ENCODE measurements at places on chromosomes 1 and 21.

GRCh38 chr1:237098541-237098940 lies 56.6 kb downstream of the RYR2 start:
- DNase-seq: no peak

DNA sequence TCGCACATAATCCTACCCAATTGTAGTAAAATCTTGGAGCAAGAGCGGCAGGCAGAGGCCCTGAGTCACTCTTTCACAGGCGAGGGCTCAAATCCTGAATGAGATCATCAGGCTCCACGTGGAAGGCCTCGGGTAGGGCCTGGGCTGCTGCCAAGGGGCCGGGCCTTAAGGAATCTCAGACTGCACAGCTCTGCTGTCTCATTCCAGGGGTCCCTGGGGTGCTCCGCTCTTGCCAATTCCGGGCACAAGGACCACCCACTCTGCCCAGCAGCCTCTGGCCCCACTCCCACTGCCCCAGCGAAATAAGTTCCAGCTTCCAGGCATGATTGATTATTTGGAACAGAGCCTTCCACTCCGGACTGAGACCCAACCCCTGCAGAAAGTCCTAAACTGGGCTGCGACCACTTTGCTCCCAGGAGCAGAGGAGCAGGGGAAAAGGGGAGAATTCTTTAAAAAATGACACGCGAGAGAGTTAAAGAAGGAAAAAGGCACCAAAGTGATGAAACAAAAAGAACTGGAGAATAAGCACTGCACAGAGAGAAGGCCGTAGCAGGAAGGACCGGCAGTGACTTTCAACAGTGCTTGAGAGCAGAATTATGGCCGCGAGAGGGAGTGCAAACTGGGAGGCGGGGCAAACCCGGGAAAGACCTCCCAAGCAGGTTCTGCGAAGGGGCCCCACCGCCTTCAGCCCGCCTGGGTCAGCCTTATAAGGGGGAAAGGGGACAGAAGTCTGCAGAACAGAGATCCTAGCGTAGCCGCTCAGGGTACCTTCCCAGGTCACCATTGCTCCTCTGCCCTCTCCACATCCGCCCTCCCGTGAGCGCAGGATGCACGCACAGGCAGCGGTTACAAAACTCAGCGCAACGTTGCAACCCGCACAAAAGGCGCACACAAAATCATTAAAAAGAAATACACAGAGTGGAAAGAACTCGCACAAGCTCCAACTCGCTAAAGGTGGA lies 2.0 kb downstream of the ADAMTS1 start:
- peak; percentile 70 for DNase-seq

DNA sequence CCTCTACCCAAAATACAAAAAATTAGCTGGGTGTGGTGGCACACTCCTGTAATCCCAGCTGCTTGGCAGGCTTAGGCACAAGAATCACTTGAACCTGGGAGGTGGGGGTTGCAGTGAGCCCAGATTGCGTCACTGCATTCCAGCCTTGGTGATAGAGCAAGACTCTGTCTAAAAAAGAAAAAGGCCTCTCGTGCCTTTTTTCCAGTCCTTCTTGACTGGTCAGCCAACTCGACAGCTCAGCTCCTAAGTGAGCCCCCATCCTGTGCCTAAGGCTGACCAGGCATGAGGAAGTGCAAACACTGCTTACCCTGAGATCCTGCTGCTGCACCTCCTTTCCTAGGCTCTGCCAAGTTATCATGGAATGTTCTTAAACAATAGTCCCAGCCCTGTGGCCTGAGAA lies 10.1 kb upstream of the PROK1 start:
- DNase-seq: no peak

DNA sequence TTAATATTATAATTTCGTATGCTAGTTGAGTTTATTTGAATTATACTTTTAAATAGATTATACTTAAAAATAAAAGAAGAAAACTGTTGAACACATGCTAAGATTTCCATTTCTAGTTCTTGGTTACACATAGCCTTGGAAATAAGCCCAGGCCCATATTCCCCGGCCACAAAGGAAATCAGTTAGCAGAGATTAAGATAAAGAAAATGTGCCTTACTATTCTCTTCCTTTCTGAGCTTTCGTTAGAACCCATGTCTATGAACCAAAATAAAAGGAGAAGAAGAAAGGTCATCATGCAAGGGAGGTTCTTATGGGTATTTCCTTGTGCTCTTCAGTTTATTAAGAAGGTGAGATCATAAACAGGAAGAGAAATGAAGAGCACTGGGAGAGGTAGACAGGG lies 32.3 kb upstream of the CRP start:
- DNase-seq: no peak

DNA sequence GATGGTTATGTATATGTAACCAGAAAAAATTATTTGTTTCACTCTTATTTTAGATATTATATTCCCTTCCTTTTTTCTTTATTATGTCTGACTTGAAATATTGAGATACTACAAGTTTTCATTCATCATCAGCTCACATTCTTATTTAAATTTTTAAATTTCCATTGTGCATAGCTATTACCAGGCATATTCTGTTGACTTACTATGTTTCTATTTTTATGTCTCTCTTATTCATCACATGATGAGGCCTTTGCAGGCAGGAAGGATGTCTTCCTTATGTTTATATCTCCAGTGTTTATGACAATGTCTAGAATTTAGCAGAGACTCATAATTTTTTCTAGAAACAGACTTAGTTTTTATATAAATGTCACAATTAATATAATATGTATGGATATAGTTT lies 221.9 kb upstream of the KCTD3 start:
- no peak for DNase-seq

DNA sequence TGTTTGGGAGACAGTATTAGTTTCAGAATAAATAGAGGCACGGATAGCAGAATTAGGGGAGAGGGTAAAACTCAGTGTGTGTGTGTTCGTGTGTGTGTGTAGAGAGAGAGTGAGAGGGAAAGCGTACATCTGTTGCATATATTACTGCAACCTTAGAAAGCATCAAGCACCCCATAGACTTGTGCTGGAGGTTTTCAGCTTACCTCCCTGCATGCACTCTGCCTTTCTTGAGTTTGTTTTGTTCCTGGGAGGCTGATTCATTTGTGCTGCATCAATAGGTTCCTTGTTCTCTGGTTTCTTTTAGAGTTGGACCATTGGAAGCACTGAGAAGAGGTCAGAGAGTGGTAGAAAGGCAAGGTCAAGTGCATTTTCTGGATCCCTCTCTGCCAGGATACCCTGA lies 104.4 kb upstream of the KCNK1 start:
- DNase-seq: no peak

GRCh38 chr1:241081473-241081872 lies 275.5 kb downstream of the RGS7 start:
- peak; percentile 9 for DNase-seq

DNA sequence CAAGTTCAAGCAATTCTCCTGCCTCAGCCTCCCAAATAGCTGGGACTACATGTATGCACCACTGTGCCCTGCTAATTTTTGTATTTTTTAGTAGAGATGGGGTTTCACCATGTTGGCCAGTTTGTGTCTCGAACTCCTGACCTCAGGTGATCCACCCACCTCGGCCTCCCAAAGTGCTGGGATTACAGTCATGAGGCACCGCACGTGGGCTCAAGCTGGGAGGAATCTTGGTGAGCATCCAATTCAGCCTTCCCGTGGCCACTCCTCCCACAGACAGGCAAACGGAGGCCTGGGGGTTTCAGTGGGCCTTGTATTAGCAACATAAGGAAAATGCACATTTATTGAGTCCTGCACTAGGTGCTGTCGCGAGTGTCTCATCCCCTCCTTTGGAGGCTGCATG lies 24.5 kb upstream of the VWA5B1 start:
- no peak for DNase-seq

- DNase-seq: no peak
These were observed 176.8 kb upstream of the POU3F1 start for GRCh38 chr1:38223391-38223790.

- no peak for DNase-seq
These were observed 215.4 kb downstream of the ASTN1 start for GRCh38 chr1:176949033-176949662.

DNA sequence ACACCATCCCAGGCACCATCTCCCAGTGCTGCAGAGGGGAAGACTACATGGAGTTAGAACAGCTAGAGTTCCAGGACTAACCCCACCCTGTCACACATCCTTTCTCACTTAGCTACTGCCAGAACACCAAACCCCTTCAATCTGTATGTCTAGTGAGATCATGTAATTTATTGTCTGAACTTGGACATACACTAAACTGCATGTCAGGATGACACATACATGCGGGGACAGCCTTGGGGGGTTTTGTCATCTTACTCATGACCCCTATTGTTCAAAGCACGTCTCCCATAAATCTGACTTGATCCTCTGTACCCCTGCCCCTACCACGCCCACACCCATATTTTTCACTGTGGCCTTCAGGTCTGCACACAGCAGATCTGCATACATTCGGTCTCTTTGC lies 71.3 kb downstream of the GABPA start:
- DNase-seq: no peak

GRCh38 chr1:222466150-222466865 lies 81.6 kb downstream of the HHIPL2 start:
- DNase-seq: no peak

DNA sequence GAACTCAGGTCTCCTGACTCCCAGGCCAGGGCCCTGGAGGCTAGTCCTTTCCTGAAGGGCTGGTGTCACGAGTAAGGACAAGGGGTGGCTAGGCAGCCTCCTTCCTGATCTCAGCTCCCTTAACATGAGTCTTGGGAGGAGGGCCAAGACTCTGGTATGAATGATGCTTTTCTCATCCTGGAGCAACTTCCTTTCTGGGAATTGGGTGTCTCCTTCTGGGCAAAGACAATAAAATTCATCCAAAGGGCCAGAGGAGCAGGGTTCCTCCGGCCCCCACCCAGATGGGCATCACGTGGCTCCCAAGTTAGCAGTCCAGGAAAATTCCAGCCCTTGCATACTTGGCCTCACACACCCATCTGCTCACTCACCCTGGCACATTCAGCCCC lies at the start of gene FAM167B:
FAM167B (plus strand) TSS at position 335 of the 386 bp plus-strand sequence. CDS start 200 bp downstream, outside the sequence.
- DNase-seq: peak; percentile 84

DNA sequence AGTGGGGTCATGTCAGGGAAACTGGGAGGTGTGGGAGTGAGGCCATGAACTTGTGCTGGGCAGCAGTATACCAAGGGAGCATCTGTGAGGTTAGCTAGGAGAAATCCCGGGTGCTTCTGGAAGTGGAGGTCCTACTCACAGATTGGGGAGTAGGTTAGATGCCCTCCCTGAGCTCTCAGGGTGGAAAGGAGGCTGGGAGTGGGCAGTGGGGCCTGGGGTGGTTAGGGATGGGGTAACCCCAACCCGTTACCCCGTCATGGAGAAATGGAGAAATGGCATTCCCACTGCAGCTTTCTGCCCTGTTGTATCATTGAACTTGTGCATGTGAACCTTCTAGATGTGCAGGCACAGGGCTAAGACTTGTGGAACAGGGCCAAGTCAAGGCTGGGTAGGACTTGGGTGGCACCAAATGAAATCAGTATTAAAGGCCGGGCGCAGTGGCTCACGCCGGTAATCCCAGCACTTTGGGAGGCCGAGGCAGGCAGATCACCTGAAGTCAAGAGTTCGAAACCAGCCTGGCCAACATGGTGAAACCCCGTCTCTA lies 27.2 kb downstream of the EXOC8 start:
- DNase-seq: no peak

GRCh38 chr1:194825382-194825781 lies 1639.0 kb upstream of the B3GALT2 start:
- no peak for DNase-seq

DNA sequence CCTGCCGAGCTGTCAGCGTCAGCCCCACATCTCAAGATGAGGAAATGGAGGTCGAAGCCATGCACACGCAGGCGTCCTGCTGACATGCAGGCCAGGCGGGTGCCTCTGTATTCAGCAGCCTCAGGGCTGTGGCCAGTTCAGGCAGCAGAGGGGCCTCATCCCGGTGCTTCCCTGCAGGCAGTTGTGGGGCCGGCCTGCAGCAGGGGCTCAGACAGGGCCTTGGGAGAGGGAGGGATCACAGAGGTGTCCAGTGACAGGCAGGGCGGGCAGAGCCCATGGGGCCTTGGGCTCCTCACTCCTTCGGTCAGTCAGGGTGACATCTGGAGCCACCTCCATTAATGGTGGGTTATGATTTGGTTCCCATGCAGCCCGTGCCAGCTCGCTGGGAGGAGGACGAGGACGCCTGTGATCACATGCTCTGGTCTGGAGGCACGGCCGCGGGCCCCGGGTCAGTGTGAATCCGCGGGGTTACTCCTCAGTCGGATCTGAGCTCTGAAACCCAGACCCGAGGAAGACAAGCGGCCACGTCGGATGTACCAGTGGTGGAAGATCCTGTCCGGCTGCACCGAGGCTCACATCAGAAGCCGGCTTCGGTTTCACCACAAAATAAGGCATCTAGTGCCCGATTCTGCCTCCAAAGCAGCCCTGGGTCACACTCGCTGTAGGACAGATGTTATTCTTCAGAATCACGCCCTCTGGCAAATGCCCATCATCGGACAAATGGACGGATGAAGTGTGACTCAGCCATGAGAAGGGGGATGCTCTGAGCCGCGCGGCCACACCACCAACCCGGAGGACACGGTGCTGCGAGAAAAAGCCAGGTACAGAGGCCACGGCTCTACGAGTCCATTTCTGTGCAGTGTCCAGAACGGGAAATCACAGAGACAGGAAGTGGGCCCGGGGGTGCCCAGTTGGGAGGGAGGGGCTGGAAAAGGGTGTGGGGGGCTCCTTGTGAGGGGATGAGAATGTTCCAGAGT lies 33.4 kb downstream of the KRTAP10-1 start:
- DNase-seq: no peak

DNA sequence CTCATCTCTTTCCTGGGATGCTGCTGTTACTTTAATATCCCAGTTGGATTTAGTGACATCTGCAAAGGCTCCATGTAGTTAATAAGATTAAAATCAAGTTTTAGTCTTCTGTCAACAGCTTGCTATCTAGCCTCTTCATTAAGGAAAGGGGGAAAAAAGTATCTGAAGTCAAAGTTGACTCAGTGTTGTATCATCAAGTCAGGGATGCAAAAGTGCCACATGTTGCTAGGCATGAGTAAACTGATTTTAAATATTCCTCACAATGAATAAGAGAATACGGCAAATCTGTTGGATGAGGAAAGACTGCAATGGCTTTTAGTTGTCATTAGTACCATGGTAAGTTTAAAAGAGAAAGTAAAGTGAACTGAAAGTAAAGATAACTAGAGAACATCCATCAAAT lies 383.2 kb upstream of the ZRANB2 start:
- DNase-seq: peak; percentile 13

GRCh38 chr1:30632481-30632880 lies 90.9 kb downstream of the MATN1 start:
- DNase-seq: no peak

- no peak for DNase-seq
These were observed 45.8 kb upstream of the NTPCR start for GRCh38 chr1:232904566-232904965.

- DNase-seq: no peak
These were observed 5.6 kb upstream of the TTC39A start for GRCh38 chr1:51336004-51336403.

GRCh38 chr1:186974774-186975181 lies 146.0 kb downstream of the PLA2G4A start:
- peak; percentile 99 for DNase-seq

- DNase-seq: no peak
These were observed 41.2 kb downstream of the SSBP3 start for GRCh38 chr1:54364995-54365394.

GRCh38 chr1:78779831-78780230 lies 130.2 kb downstream of the IFI44 start:
- no peak for DNase-seq

GRCh38 chr1:24727501-24728216 lies 17.6 kb upstream of the CLIC4 start:
- DNase-seq: peak; percentile 79

All from BJ (cell line).